ENCODE measurements at places on chromosomes 2 and 18.

GRCh38 chr2:60516826-60517225, 36.6 kb downstream of the BCL11A start:
- no peak for DNase-seq

GRCh38 chr18:63858456-63858855, 29.0 kb upstream of the SERPINB2 start:
- no peak for DNase-seq

GRCh38 chr18:22974707-22975106, 41.6 kb downstream of the RBBP8 start:
- DNase-seq, result no peak

DNA sequence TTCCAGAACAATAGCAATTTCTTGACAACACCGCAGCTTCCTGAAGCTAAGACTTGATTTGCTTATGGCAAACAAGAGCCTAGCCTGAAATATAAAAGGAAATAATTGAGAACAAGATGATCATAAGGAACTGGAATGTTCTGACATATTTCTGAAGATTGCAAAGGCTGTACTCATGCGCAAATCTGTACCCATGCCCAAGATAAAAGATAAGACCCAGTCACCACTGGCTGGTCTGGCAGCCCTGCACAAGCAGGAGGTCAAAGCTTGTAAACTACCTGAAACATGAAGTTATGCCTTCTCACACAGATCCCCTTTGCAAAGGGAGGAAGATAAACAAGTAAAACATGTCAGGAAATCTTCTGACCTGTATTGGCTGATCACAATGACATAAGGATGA, 160.8 kb upstream of the GYPC start:
- no peak for DNase-seq

- no peak for DNase-seq
Observed at GRCh38 chr2:161138429-161138828, 21.8 kb upstream of the TANK start.

DNA sequence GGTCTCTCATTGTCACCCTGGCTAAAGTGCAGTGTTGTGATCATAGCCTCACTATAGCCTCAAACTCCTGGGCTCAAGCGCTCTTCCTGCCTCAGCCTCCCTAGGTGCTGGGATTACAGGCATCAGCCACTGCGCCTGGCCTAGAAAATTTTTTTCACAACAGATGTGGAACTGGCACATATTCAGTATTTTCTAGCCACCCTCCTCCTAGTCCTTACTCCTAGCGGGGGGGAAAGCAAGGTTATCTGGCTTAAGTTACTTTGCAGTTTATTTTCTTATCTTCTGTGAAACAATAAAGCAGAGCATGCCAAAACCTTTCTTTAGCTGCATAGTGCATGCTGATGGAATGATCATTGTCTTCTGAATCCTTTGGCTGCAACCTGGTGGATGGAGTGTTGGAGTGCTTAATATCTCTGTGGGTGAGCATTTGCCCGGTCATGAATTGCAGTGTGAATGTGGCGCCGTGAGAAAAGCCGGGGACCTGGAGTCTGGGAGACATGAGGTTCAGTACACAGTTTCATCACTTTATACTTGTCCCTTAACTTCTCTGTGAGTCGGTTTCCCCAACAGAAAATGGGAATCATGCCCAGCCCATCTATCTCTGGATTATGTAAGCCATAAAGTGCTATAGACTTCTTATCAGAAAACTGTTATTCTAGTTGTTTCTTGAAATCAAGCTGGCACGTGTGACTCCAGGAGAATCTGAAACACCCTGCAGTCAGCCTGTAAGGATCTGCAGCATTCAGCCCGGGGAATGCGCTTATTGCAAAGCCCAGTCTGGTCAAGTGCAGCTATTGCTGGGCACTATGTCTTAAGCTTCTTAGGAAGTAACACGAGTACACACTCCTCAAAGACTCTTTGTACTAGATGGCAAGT, 38.2 kb upstream of the MAP3K20 start:
- DNase-seq, result no peak

GRCh38 chr2:235537587-235537986, 43.7 kb downstream of the AGAP1 start:
- no peak for DNase-seq

DNA sequence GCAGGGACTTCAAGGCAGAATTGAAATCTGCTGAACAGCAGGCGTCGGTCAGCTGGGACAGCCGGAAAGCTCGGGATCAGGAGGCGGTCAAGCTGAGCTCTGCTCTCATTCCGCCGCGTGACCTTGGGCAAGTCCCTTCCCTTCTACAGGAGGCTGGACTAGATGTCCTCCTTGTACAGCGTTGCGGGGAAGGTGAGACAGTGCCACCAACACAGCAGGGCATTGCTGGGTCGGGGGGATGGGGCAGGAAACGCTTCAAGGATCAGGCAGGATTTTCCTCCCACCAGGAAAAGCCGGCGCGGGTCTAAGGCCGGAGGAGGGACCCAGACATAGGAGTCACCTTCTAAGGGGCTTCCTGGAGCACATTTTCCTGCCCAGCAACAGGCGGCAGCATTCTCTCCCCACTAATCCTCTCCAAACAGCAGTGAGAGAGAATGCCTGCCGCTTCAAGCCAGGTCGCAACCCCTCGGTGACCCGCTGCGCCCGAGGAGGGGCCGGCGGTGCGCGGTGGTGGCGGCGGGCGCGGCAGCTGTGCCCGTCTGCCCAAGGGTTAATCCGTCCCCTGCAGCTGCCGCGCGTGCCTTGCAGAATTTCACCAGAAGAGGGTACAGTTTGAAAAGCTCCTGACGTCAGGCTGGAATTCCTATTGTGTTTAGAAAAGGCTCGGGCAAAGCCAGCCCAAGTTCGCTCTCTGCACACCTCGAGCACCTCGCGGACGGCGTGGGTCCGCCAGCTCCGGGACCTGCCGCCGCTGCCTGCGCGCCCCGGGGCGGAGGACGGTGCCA, at the start of gene KCNF1:
KCNF1 (plus strand) TSS at position 644 of the 785 bp plus-strand sequence. CDS start 493 bp downstream, outside the sequence.
- peak; percentile 57 for DNase-seq

DNA sequence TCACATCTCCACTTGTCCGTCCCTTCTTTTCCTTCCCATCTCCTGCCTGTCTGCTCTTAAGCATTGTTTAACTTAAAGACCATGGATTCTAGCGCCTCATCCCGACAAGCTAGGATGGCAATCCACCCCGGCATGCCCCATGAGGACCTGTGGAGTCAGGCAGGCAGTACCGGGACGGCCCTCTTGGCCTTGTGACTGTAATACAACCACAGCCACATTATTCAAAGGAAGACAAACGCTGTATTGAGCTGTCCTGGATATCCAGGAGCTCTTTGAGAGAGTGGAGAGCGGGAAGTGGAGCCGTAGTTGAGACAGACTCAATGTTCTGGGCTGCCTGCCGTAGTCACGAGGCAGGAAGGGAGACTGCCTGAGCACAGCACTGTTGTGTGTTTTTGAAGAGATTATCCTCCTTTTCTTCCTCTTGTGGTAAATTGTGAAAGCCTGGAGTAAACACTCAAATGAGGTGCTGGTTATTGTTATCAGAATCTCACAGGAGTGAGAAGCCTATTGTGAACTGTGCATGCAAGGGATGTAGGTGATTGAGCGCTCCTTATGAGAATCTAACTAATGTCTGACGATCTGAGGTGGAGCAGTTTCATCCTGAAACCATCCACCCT, 929.8 kb upstream of the CNTNAP5 start:
- no peak for DNase-seq

GRCh38 chr18:59446012-59446411, 86.9 kb upstream of the LMAN1 start:
- DNase-seq, result no peak

- DNase-seq, result no peak
Observed at GRCh38 chr2:219532378-219532649, 11.3 kb downstream of the CHPF start.

DNA sequence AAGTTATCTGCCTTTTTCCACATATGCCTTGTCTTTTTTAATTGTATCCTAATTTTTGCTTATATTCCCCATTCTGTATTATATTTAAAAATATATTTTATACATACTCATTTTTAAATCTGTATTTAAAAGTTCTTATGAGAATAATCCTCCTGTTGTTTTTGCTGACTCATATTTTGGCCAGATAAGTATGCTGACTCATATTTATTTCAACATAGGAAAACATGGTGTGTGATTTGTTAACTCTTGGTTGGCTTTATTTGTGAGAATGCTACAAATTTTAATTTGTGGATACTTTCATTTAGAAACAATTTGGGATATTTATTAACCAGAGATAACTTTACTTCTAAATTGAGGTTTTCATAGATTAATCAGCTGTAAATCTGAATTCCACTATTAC, 587.7 kb downstream of the CPS1 start:
- no peak for DNase-seq

DNA sequence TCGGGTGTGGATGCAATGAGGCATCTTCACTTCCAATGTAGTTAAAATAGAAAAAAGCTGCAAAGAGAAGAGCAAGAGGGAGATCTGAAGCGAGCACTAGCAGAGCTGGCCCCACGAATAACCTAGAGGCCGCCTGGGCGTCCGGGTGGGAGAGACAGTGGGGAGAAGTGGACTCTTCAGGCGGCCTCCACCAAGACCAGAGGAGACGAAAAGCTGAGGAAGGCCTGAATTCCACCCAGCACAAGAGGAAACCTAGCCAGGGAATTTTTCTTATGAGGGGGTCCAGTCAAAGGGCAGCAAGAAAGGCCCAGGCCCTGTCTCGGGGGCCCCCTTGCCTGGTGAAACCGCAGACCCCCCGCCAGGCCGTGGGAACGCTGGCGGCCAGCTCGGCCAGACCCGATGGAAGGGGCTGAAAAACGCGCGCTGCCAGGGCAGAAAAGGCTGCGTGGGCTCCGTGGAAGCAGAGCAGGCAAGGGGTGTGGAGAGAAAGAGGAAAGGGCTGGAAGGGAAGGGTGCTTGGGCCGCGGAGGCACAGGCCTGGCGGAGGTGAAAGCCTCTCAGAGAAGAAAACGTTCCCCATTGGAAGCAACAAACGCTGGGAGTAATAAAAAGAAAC, 69.2 kb downstream of the KCTD1 start:
- no peak for DNase-seq

DNA sequence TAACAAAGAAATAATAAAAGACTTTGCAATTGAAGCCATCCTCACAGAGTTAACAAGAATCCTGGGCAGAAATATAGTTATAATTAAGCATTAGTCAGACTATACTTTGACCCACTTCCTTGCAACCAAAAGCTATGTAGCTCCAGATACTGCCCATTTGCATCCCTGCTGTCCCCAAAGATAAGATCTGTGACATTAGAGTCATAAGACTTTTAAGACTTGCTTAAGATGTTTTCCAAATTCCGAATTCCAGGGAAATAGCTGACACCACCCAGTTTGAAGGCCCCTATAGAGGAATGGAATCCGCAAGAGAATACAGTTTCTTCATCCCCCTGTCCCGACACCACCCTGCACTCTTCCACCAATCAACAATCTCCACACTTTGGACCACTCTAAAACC, 69.5 kb upstream of the TLK1 start:
- no peak for DNase-seq

GRCh38 chr2:37526856-37527255, 144.6 kb downstream of the CDC42EP3 start:
- no peak for DNase-seq

DNA sequence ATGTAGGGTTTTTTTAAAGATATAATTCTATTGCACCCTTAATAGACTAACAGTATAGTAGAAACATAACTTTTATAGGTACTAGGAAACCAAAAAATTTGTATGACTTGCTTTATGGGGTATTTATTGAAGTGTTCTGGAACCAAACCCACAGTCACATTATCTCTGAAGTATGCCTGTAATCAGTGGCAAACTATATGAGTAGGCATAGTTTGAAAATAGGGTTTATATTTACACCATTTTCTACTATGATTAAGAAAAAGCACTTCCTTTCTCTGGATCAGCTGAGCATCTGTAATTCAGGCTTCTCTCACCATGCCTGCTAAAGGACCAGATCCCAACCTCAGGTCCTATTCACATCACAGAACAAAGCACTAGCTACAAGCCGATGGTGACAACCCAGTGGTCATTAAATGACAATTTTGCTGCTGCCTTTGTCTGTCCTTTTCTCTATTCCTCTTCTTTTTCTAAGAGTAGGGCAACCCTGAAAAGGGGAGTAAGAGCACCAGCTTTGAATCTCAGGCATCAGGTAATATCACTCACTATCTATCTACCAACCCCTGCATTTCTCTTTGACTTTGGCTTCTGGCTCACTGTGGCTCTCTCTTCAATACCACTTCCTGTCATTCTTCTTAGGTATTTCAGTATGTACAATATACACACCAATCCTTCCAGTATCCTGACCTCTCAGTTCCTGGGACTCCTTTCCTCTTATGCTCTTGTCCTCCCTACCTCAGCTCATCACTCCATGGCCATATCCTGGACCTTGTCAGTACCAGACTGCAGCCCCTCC, 14.4 kb downstream of the NEMP2 start:
- DNase-seq, result no peak

DNA sequence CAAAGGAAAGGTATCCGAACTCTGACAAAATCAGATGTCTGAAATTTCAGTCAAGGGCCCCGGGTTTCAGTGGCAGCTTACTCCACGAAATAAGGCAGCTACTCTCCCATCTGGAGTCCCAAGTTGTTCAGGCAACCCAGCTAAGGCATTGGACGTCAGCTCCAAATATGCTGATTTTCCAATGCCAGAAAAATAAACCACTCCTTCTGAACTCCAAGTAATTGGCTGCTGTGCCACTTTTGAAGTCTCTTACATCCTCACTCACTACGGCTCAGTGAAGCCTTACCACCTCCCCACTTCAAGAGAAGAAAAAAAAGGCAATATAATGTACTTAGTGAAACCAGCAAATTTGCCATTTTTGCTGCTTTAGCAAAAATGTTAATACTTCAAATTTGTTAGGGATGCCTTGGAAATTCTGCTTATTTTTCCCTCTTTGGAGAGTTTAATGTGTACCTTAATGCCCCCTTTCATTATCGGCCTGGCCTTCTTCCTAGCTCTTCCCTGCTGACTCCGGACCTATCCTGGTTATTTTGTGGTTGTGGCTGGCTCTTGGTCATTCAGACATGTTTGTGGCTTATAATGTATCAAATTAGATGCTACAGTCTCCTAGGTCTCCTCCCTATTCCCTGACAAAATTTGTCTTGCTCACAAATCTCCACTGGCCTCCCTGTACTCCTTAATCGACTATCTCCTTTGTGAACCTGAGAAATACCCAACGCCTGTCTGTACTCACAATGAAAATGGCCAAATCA, 589.2 kb upstream of the ZEB2 start:
- no peak for DNase-seq

- DNase-seq, result no peak
Observed at GRCh38 chr18:64539847-64540246, 391.0 kb upstream of the LINC00305 start.

Data from SHP77 (cell line).